ENCODE measurements at places on chromosomes 7 and 10. TPM values are rescaled to one million over a fixed set of nuclear protein-coding genes. Genes with fewer than 3 reads are reported as not detected.

ANKRD30A gene
- total RNA-seq = not detected

DNA sequence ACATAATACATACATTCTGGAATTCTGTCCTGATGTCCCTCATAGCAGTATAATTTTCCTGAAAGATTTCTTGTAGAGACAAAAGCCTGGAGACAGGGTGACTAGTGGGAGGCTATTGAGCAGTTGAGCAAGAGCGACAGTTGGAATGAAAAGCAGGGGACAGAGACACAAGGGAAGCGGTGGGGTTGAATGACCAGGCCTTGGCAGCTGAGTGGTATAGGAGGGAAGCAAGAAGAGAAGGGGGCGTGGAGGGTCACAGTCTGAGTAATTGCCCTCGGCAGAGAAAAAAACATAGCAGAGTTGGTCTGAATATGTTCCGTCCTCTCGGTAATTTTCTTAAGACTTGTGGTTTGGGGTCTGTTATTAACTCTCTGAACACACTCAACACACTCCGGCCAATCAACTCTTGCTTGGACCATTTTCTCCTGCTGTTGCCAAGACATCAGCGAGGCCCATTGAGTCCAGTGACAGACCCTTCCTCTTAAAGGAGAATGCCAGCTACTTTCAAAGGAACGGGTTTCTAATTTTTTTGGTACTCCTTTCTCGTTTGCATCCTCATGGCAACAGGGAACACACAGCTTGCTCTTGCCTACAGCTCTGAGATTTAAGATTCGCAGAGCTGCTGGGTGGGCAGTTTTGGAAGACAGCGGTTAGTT is 5.3 kb upstream of the ACTR3B start:
- H3K27me3 ChIP-seq = no peaks in the 10 kb centered on the region
- H3K4me1 ChIP-seq = peaks cover 4% of the 10 kb centered on the region
- no peak overlapping the region for H3K27ac ChIP-seq
- H3K4me3 ChIP-seq = no peak overlapping the region
- no peak for DNase-seq

- DNase-seq = no peak
- H3K27ac ChIP-seq = no peak overlapping the region
- no peak overlapping the region for H3K4me3 ChIP-seq
These were observed 39.3 kb downstream of the TMEM178B start for GRCh38 chr7:141113131-141113530.

DNA sequence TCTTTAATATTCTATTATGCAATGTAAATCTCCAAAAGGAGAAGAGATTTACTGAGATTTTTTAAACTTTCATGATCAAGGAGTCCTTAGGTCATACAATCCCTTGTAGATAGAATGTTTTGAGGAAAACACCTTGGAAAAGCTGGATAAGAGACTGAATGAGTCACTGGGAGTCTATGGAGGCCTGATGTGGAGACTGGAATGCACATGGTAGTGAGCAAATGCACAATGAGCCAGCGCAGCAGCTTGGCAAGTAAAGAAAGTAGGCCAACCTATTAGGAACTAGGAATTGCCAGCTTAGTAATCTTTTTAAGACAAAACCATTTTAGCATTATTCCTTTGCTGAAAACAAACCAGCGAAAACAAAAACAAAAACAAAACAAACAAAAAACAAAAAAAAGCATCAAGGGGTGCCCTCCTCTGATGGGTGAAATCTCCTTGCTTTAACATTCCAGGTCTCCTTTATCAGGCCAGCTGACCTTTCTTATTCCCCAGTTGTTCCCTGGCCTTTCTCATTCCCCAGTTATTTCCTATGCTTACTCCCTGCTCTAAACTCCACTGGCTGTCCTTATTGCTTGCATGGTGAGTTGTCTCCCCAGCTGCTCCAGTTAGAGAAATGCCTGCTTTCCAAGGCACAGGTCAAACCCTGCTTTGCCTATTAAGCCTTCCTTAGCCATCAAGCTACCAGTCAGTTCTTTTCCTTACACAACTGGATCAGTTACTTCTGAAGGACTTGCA is 135.8 kb downstream of the PLCE1 start:
- no peaks in the 10 kb centered on the region for H3K36me3 ChIP-seq
- H3K4me3 ChIP-seq = no peak overlapping the region
- no peak for DNase-seq
- no peak overlapping the region for H3K27ac ChIP-seq

CALN1 gene
- not detected for total RNA-seq

DNA sequence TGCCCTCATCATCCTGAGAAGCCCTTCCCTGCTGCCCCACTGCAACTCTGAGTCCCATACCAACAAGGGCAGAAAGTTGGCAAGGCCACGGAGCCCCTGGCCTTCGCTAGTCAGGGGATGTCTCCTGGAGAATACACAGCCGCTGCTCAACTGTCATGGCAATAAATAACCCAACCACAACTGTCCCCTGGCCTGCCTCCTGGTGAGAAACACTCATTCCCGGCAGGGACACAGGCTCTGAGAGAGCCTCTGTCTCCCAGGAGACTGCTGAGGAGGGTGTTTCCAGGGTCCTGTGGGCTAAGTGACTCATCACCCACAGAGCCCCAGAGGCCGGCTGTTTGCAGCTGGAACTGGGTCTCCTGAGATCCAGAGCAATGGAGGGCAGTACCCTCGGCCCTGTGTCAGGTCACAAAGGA is 354.1 kb downstream of the TNS3 start:
- no peak overlapping the region for H3K27ac ChIP-seq
- DNase-seq = no peak
- H3K4me1 ChIP-seq = no peaks in the 10 kb centered on the region
- H3K4me3 ChIP-seq = no peak overlapping the region
- no peaks in the 10 kb centered on the region for H3K36me3 ChIP-seq

- H3K27ac ChIP-seq = no peak overlapping the region
- H3K27me3 ChIP-seq = no peaks in the 10 kb centered on the region
- no peak overlapping the region for H3K4me3 ChIP-seq
- H3K4me1 ChIP-seq = peaks cover 17% of the 10 kb centered on the region
These were observed 114.6 kb downstream of the PRPF18 start for GRCh38 chr10:13701157-13701919.

GRCh38 chr10:91022924-91023699 is 102.2 kb upstream of the ANKRD1 start:
- no peaks in the 10 kb centered on the region for H3K36me3 ChIP-seq
- no peak overlapping the region for H3K27ac ChIP-seq
- no peaks in the 10 kb centered on the region for H3K27me3 ChIP-seq
- H3K4me1 ChIP-seq = peaks cover 8% of the 10 kb centered on the region
- no peak overlapping the region for H3K4me3 ChIP-seq

- H3K27me3 ChIP-seq = no peaks in the 10 kb centered on the region
- peaks cover 15% of the 10 kb centered on the region for H3K4me1 ChIP-seq
- H3K4me3 ChIP-seq = no peak overlapping the region
- no peak overlapping the region for H3K27ac ChIP-seq
- DNase-seq = no peak
- peaks cover 34% of the 10 kb centered on the region for H3K36me3 ChIP-seq
These were observed 108.0 kb downstream of the SMURF1 start for GRCh38 chr7:99035723-99036545.

GRCh38 chr10:27500886-27501285 is 3.2 kb upstream of the RAB18 start:
- DNase-seq = no peak
- H3K36me3 ChIP-seq = no peaks in the 10 kb centered on the region
- peak overlapping the region; percentile 68 for H3K27ac ChIP-seq
- H3K4me1 ChIP-seq = peaks cover 6% of the 10 kb centered on the region
- H3K27me3 ChIP-seq = no peaks in the 10 kb centered on the region

DNA sequence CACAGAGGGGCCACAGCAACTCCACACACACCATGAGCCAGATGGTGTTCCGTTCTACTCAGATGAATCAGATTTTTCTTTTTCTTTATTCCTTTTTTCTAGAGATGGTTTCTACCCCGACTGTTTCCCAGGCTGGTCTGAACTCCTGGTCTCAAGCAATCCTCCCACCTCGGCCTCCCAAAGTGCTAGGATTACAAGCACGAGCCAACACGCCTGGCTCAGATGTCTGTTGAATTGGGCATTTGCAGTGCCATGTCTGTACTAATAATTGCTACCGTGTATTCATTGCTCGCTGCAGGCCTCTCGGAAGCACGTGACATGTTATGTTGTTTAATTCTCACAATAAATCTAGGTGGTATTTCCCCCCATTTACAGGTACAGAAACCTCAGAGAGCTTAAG is 67.2 kb downstream of the RABGEF1 start:
- H3K27me3 ChIP-seq = no peaks in the 10 kb centered on the region
- no peak overlapping the region for H3K4me3 ChIP-seq
- no peak for DNase-seq
- H3K36me3 ChIP-seq = peaks cover 98% of the 10 kb centered on the region
- no peak overlapping the region for H3K27ac ChIP-seq

GRCh38 chr10:30554440-30554825 is 75.1 kb downstream of the LYZL2 start:
- H3K27ac ChIP-seq = peak overlapping the region; percentile 75
- H3K4me3 ChIP-seq = no peak overlapping the region
- H3K36me3 ChIP-seq = no peaks in the 10 kb centered on the region
- DNase-seq = no peak
- no peaks in the 10 kb centered on the region for H3K4me1 ChIP-seq

FBXW4 gene
- 85.3 TPM for total RNA-seq

LIPM gene
- not detected for total RNA-seq

GRCh38 chr10:5719546-5719945 is 34.9 kb downstream of the TASOR2 start:
- H3K4me1 ChIP-seq = no peaks in the 10 kb centered on the region
- DNase-seq = no peak
- no peaks in the 10 kb centered on the region for H3K27me3 ChIP-seq
- H3K36me3 ChIP-seq = no peaks in the 10 kb centered on the region
- no peak overlapping the region for H3K4me3 ChIP-seq

DNA sequence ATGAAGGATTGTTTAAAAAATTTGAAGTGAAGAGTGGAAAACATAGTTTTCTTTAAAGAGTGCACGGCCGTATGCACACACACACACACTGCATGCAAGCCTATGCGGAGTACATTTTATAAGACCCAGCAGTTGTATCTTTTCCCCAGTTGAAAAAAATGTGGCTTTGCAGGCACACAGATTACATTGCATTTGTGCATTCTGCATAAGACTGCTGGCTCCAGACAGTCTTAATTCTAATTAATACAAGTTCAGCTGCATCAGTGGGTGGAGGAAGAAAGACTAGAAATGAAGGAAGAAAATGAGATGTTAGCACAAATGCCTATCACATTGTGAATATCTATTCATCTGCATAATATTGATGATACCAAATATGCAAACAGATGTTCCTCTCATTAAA is 79.6 kb downstream of the FAM204A start:
- H3K36me3 ChIP-seq = no peaks in the 10 kb centered on the region
- DNase-seq = no peak
- no peak overlapping the region for H3K4me3 ChIP-seq
- no peak overlapping the region for H3K27ac ChIP-seq
- H3K27me3 ChIP-seq = no peaks in the 10 kb centered on the region
- H3K4me1 ChIP-seq = no peaks in the 10 kb centered on the region

RINT1 gene
- 7.8 TPM for total RNA-seq

UCN3 gene
- not detected for total RNA-seq

- no peak overlapping the region for H3K4me3 ChIP-seq
- no peak overlapping the region for H3K27ac ChIP-seq
- H3K36me3 ChIP-seq = no peaks in the 10 kb centered on the region
- no peak for DNase-seq
- no peaks in the 10 kb centered on the region for H3K27me3 ChIP-seq
These were observed 172.4 kb upstream of the ZNF32 start for GRCh38 chr10:43821103-43821502.

GRCh38 chr10:110268971-110269370 is 35.7 kb downstream of the SMNDC1 start:
- no peak overlapping the region for H3K4me3 ChIP-seq
- H3K27me3 ChIP-seq = no peaks in the 10 kb centered on the region
- DNase-seq = no peak
- H3K27ac ChIP-seq = no peak overlapping the region
- no peaks in the 10 kb centered on the region for H3K4me1 ChIP-seq

- no peaks in the 10 kb centered on the region for H3K27me3 ChIP-seq
- no peak overlapping the region for H3K4me3 ChIP-seq
- H3K36me3 ChIP-seq = no peaks in the 10 kb centered on the region
These were observed 219.7 kb downstream of the CSTF2T start for GRCh38 chr10:51479711-51480110.

LIPK gene
- total RNA-seq = not detected

DNA sequence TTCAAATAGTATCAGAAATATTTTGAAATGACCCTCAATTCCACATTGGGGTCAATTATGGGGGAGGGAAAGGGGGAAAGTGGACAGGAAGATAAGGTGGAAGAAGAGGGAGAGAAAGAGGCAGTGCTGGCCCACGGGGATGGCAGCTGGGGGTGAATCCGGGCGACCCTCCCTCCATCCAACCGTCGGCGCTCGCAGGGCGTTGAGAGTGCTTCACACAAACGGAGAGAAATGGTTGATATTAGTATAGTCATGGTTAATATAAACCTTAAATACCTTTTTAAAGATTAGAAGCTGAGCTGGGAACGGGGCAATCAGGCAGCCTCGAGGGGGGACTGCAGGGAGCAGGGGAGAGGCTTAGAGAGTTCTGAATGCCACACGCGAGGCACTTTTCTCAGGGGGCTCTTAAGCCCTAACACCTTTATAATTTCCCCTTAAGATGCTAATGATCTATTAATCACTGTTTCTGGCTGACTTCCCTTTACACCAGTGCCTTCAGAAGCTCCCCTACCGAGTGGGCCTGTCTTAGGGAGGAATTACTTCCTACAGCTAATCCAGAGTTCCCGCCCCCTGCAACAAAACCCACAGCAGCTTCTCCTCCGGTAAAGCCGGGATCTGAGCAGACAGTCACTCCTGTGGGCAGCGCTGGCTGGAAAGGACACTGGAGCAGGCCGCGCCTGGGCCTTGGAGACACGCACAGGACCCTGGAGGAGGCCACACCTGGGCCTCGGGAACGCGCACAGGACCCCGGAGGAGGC is 39.5 kb downstream of the PRKAG2 start:
- DNase-seq = no peak
- peaks cover 22% of the 10 kb centered on the region for H3K36me3 ChIP-seq
- H3K4me1 ChIP-seq = peaks cover 34% of the 10 kb centered on the region

GRCh38 chr7:157558516-157558874 is 221.7 kb downstream of the DNAJB6 start:
- H3K4me3 ChIP-seq = no peak overlapping the region
- H3K27me3 ChIP-seq = no peaks in the 10 kb centered on the region
- no peaks in the 10 kb centered on the region for H3K4me1 ChIP-seq
- H3K27ac ChIP-seq = no peak overlapping the region

DNA sequence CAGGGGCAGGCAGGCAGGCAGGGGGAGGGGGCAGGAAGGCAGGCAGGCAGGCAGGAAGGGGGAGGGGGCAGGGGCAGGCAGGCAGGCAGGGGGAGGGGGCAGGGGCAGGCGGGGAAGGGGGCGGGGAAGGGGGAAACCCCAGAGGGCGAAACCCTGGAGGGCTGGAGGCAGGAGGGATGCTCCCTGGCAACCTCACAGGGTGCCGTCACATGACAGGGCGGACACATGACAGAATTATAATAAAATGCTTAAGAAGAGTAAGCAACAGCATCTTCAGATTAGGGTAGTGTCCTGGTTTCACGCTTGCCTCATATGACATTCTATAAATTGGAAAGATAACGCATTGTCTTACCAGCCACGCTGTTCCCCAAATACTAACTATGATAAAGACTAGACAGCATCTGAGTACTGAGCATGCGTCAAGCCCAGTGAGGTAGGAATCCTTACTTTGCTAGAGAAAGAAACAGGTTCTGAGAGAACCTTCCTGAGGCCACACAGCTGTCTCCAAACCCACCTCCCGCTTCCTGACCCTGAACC is 131.6 kb downstream of the DIP2C start:
- no peaks in the 10 kb centered on the region for H3K4me1 ChIP-seq
- H3K27ac ChIP-seq = no peak overlapping the region
- H3K27me3 ChIP-seq = no peaks in the 10 kb centered on the region
- DNase-seq = no peak
- no peak overlapping the region for H3K4me3 ChIP-seq
- no peaks in the 10 kb centered on the region for H3K36me3 ChIP-seq

KLLN gene
- total RNA-seq = 0.57 TPM
